ENCODE measurements at places on chromosomes 1 and 21. TPM values are rescaled to one million over a fixed set of nuclear protein-coding genes. Genes with fewer than 3 reads are reported as not detected.

CD101 gene
- 0.44 TPM for total RNA-seq

STIL gene
- total RNA-seq: 21.1 TPM

TMEM61 gene
- 1.4 TPM for total RNA-seq

FAM177B gene
- not detected for total RNA-seq

CHRM3 gene
- not detected for total RNA-seq

OR10K1 gene
- not detected for total RNA-seq

PPT1 gene
- 72.9 TPM for total RNA-seq

DNASE2B gene
- total RNA-seq: not detected

FRRS1 gene
- 13.0 TPM for total RNA-seq

DMAP1 gene
- total RNA-seq: 23.5 TPM

GLIS1 gene
- total RNA-seq: not detected

HPDL gene
- 2.2 TPM for total RNA-seq

LCE2B gene
- 0.58 TPM for total RNA-seq

BRINP3 gene
- total RNA-seq: not detected

WNT9A gene
- 0.53 TPM for total RNA-seq

NKAIN1 gene
- not detected for total RNA-seq

CYP4A11 gene
- not detected for total RNA-seq

GNAT2 gene
- not detected for total RNA-seq

SARS1 gene
- 225 TPM for total RNA-seq

SMIM34 gene
- not detected for total RNA-seq

KMO gene
- 0.07 TPM for total RNA-seq

FAM151A gene
- total RNA-seq: not detected

BPNT1 gene
- total RNA-seq: 24.4 TPM

SLAMF6 gene
- not detected for total RNA-seq

OPTC gene
- not detected for total RNA-seq

FCMR gene
- 3.5 TPM for total RNA-seq

Data from foreskin keratinocyte (primary cell).